ENCODE measurements at places on chromosomes 4 and X.

DNA sequence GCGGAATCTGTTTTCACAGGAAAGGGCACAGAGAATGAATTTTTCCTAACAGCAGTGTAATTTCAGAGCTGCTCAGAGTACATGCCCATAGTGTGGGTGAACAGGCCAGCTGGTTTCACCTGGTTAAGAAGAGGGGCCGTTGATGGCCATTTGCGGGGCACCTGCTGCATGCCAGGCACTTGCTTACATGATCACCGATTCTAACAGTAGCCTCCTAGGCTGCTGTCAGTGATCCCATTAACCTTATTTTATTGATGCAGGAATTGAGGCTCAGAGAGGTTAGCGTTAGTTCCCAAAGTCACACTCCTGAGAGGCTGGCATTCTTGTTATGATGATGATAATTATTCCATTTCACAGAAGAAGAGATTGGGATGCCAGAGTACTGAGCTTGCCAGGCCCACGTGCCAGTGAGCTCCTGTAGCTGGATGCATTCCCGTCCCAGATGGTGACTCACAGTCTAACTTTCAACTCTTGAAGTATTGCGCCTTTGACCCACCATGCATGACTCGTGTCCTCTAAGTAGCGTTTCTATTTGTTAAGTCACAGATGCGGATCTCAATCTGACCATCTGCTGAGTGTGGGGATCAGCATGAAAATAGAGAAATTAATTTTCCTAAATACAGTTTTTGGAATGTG, 76.5 kb downstream of the PSAPL1 start:
- DNase-seq, result no peak

DNA sequence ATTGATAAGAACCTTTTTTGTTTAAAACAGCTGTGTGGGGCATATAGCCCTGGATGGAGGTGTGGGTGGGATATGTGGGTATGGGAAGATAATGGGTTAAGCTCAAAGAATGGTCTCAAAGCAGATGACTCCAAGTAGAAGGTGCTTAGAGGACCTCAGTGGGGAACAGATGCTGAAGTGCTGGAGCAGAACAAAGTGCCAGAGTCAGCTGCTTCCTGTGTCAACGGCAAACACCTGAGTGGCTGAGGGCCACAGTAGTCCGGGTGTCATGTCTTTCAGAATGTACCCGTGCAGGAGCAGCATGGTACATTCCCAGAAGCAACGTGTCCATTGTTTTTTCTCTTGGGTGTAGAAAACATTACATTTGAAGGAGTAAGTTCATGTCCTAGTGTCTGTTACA, 210.6 kb downstream of the CCNG2 start:
- DNase-seq, result no peak

- no peak for DNase-seq
These were observed 158.6 kb downstream of the TRIML1 start for GRCh38 chr4:188297873-188298272.

DNA sequence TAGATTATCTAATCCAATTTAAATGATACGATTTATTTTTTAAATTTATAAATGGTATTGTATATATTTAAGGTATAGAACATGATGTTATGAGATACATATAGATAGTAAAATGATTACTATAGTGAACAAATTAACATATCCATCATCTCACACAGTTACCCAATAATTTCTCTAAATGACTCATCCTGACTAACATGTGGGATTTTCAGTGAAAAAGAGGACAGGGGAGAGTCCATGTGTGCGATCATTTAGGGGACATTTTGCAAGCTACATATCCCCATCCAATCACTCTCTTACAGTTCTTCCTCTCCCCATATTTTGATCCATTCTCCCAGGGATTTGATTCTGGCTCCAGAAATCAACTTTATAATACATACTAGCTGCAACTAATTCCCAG, 88.2 kb downstream of the ABCB7 start:
- no peak for DNase-seq

DNA sequence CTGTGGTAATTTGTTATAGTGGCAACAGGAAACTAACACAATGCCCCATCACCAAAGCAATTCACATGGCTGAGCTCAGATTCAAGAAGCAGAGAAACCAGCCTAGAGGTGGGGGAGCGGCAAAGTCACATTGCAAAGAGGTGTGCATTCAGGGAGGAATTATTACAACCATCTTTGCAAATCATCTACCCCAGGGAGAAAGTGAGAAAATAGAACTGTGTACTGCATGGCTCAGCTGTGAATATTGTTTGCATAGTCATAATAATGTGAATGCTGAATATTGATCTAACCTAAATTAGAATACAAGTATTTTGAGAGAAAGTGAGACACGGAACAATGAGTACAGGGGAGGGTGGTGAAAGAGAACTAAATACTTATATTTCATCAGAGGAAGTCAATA, 387.9 kb downstream of the BCOR start:
- no peak for DNase-seq

- no peak for DNase-seq
These were observed 63.4 kb downstream of the GALNTL6 start for GRCh38 chr4:171876636-171877035.

GRCh38 chr4:40840255-40840984, 90.7 kb downstream of the NSUN7 start:
- no peak for DNase-seq

DNA sequence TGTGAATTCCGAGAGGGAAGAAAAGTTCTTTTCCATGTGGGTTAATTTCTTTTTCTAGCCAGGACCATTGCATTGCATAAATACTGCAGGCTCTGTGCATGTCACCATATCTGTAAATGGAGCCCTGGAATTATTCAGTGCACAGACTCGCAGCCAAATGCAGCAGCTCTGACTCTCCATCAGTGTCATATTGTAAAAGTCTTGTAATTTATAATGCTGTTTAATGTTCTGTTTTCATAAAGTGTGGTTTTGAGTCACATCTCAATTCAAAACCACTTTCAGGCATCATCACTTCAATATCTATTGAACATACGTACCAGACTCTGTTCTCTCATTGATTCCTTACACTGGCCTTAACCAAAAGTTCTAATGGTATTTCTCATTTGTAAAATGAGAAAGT, 193.9 kb upstream of the RPL34 start:
- DNase-seq, result no peak

- no peak for DNase-seq
These were observed 579 bp downstream of the IL3RA start for GRCh38 chrX:1336948-1337779.

DNA sequence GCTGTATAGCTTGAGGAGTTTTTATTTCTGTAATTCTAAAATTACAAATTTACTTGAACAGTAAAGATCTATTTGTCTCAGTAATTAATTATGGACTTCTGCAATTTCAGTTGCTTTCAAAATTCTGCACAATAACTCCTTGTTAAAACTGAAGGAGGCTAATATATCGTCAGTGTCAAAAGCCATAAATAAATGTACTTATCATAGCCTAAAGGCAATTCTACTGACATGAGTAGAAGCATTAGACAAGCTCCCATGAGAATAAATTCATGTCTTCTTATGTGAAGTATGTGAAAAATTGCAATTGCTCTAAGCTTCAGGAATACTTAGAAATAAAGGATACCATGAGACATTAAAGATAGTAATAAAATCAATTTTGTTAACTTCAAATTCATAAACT, 381.2 kb upstream of the PCDH10 start:
- DNase-seq, result no peak

- DNase-seq, result no peak
These were observed 109.3 kb upstream of the DGKK start for GRCh38 chrX:50579955-50580354.

DNA sequence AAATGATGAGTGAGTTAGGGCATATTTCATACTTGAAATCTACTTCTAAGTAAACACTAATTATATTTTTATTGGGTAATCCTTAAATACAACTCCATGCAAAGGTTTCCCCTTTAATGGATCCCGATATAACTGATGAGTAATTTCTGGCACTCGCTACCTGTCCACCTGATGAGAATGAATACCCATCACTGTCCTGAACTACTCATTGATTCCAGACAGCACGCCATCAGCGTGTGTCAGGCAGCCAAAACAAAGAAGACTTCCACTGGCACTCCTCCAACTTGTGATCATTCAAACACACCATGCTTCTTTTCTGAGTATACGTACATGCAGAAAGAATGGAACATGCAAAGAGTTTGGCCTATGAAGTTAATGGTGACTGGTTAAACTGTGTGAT, 69.4 kb downstream of the HCCS start:
- no peak for DNase-seq

DNA sequence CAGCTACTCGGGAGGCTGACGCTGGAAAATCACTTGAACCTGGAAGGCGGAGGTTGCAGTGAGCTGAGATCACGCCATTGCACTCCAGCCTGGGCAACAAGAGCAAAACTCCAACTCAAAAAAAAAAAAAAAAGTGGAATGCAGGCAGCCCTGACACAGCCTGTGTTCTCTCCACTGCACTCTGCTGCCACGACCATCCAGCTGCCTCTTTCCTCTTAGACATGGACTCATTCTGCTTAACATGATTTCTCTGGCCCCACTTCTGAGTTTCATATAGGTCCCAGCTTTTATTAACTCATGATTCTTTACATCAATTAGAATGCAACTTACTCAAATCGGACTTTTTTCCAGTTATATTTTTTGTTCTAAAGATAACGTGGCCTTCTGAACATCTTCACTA, 29.6 kb downstream of the SLC10A6 start:
- no peak for DNase-seq

DNA sequence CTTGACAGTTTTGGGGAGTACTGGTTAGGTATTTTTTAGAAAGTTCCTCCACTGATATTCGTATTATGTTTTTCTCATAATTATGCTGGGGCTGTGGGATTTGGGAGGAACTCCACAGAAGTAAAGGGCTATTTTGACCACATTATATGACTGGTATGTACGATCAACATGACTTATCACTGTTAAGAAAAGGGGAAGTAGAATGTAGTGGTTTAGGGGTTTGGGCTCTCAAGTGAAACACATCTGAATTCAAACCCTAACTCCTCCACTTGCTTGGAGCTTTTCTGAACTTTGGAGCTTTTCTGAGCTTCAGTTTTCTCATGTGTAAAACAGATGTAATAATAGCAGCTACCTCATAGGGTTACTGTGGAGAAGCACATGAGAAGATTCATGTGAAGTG, 96.4 kb upstream of the C1GALT1C1 start:
- no peak for DNase-seq

GRCh38 chr4:33914386-33914785, 2329.9 kb downstream of the ARAP2 start:
- DNase-seq, result no peak

GRCh38 chrX:135543172-135543571, 22.7 kb downstream of the INTS6L start:
- no peak for DNase-seq

GRCh38 chrX:100883654-100884053, 9.5 kb upstream of the NOX1 start:
- no peak for DNase-seq

Measured in H1 (cell line).